ENCODE measurements at places on chromosomes 5 and 9. TPM values are rescaled to one million over a fixed set of nuclear protein-coding genes. Genes with fewer than 3 reads are reported as not detected.

GRCh38 chr9:17578911-17579793 lies at the start of gene SH3GL2:
Gene SH3GL2 (plus strand): TSS chr9:17579066.
- no peak for DNase-seq

- DNase-seq: no peak
Measured at GRCh38 chr5:17185773-17186172, 31.7 kb upstream of the BASP1 start.

DNA sequence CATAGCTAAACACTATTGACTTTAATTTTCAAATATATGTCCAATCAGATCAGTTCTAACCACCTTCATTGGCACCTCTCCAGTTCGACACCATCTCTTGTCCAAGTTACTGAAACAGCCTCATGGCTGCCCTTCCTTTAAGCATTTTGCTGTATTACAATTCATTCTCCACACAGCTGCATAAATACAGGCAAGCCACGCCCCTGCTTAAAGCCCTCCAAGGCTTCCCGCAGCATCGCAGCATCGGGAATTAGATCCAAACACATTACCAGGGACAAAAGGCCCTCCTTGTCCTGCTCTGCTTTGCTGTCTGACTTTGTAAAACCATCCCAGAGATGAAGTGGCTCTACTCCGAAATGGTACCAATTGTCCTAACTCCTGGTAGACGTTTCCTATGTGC lies 75.1 kb upstream of the RAI14 start:
- no peak for DNase-seq

- DNase-seq: peak; percentile 20
Measured at GRCh38 chr9:136944519-136945332, at the start of the genes C8G and FBXW5. Gene C8G (plus strand): TSS chr9:136945243. CDS start chr9:136945321, 78 bp downstream. Gene FBXW5 (minus strand): TSS chr9:136944738. CDS start chr9:136944083, 655 bp downstream.

- DNase-seq: no peak
Measured at GRCh38 chr5:159779481-159779880, 136.8 kb upstream of the ADRA1B start.

GRCh38 chr9:115533511-115533910 lies 415.6 kb upstream of the TNC start:
- DNase-seq: no peak

The PTGES gene
- not detected for total RNA-seq

DNA sequence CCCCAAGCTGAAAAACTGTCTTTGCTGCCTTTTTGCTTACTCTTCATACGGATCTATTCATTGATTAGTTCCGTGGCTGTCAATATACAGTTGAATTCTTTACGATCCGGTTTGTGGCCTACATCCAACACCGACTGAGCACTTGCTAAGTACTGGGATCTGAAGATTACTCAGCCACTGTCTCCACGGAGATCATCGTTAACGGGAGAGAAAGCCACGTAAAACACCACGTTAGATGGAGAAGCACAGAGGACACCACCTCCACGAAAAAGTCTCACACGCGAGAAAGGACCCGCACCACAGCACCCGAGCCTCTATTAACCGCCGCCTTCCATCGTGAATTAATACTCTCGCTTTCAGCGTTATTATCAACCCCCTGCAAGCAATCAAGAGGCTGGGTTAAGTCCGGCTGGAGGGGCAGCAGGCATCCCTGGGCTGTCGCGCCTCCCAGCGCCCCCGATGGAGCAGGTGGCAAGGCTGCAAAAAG lies 650 bp downstream of the ELP1 start:
- no peak for DNase-seq

DNA sequence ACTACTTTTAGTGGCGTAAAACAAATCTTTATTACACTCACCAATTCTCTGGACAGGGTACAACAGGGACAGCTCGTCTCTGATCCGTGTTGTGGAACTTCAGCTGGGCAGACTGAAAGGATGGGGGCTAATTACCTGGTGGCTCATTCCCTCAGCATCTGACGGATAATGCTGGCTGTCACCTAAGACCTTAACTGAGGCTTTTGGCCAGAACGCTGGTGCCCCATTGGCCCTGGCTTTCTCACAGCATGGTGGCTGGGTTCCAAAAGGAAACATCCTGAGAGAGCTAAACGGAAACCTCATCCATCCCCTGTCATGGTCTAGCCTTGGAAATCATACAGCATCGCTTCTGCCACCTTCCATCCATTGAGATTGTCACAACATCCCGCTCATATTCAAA lies 62.9 kb downstream of the RAI14 start:
- DNase-seq: no peak

- no peak for DNase-seq
Measured at GRCh38 chr5:102807878-102808502, 52.9 kb downstream of the PAM start.

GRCh38 chr5:107099506-107099905 lies 571.2 kb downstream of the EFNA5 start:
- no peak for DNase-seq

Data from glomerular endothelial cell (primary cell).